ENCODE measurements at places on chromosomes 11 and 22.

- no peak for DNase-seq
These were observed 539.1 kb downstream of the FAM181B start for GRCh38 chr11:82194521-82194920.

DNA sequence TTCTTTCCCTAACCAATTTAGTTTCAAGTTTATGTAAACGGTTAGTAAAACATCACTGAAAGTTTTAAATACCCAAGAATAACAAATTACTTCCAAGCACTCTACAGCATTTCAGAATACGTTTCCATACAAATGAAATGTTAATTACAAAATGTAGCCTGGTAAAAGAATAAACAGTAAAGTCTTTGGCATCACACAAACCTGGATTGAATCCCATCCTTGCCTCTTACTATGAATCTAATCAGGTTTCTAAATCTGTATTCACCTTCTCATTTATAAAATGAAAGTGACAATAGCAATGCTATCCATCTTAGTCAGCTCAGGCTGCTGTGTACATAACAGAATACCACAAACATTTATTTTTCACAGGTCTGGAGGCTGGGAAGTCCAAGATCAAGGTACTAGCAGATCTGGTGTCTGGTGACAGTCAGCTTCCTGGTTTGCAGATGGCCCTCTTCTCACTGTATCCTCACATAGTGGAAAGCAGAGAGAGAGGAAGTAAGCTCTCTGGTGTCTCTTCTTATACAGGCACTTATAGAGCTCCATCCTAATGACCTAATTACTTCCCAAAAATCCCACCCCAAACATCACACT lies 19.2 kb downstream of the FAM168A start:
- DNase-seq = peak; percentile 32

GRCh38 chr11:96607864-96608558 lies 218.2 kb downstream of the JRKL start:
- DNase-seq = no peak

GRCh38 chr22:44937216-44937615 lies 72.6 kb downstream of the PHF21B start:
- no peak for DNase-seq

- no peak for DNase-seq
These were observed 756.8 kb downstream of the NTM start for GRCh38 chr11:132126973-132127899.

GRCh38 chr11:129061492-129062230 lies 119.0 kb upstream of the TP53AIP1 start:
- no peak for DNase-seq

GRCh38 chr11:46050662-46051061 lies 70.6 kb downstream of the PHF21A start:
- no peak for DNase-seq

GRCh38 chr11:45773786-45774655 lies 30.9 kb upstream of the SLC35C1 start:
- DNase-seq = no peak

DNA sequence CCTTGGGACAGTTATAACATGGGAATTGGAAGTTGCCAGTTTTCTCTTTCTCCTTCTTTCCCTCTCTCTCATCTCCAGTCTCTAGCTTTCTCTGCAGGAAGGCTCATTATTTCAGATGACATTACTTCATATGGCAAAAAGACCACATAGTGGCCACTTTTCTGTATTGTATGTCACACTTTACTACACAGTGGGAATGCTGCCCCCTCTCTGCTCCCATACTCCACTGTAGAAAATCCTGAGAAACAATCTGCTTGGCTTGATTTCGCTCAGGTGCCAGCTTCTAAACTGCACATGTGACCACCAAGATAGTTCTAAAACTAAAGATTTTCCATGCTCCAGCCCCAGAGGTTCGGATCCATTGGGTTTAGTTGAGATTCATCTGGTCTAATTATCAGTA lies 860.7 kb upstream of the CCDC90B start:
- DNase-seq = no peak

GRCh38 chr11:110286298-110287040 lies 9.9 kb downstream of the RDX start:
- DNase-seq = no peak

GRCh38 chr11:129968591-129969419 lies 33.8 kb downstream of the PRDM10 start:
- no peak for DNase-seq

- no peak for DNase-seq
These were observed 15.5 kb downstream of the EIF3F start for GRCh38 chr11:8002676-8003075.

DNA sequence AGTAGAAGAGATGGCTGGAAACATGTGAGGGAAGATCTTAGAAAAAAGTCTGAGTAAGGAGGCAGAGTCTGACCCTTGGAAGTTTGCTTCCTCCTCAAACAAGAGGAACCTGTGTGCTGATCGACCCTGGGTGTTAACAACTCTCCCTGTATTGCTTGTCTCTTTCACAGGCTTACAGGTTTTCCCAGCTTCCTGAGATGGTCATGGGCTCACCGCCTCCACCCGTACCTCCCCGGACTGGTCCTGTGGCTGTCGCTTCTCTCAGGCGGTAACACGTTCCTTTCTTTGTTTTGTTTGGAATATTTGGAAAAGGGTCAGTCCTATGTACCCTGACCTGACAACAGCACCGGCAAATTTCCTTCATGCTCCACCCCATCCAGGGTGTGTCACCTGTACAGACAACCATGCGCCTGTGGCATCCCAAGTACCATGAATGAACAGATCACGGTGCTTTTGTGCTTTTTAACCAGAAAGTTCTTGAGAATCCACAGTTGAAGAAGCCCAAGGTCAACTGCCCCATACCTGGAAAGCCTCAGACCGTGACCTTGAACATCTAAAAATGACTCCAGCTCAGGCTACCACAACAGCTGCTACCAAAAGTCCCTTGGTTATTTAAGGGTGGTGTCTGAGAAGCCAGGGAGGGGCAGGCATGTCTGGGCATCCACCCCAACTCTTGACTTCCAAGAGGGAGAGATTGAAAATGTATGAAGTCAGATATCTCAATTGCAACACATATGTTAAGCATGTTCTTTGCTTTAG lies 44.6 kb downstream of the C11orf91 start:
- no peak for DNase-seq

GRCh38 chr11:71485063-71485399 lies 32.0 kb downstream of the NADSYN1 start:
- DNase-seq = no peak

GRCh38 chr11:119910051-119910450 lies 181.1 kb upstream of the NECTIN1 start:
- no peak for DNase-seq

GRCh38 chr11:17550450-17551346 lies 3.6 kb downstream of the OTOG start:
- DNase-seq = no peak

- no peak for DNase-seq
These were observed 14.5 kb downstream of the ROBO3 start for GRCh38 chr11:124879493-124880289.

- no peak for DNase-seq
These were observed 61.3 kb downstream of the TRIM44 start for GRCh38 chr11:35723913-35724312.

GRCh38 chr22:25351631-25352293 lies 132.3 kb downstream of the CRYBB2 start:
- DNase-seq = no peak

DNA sequence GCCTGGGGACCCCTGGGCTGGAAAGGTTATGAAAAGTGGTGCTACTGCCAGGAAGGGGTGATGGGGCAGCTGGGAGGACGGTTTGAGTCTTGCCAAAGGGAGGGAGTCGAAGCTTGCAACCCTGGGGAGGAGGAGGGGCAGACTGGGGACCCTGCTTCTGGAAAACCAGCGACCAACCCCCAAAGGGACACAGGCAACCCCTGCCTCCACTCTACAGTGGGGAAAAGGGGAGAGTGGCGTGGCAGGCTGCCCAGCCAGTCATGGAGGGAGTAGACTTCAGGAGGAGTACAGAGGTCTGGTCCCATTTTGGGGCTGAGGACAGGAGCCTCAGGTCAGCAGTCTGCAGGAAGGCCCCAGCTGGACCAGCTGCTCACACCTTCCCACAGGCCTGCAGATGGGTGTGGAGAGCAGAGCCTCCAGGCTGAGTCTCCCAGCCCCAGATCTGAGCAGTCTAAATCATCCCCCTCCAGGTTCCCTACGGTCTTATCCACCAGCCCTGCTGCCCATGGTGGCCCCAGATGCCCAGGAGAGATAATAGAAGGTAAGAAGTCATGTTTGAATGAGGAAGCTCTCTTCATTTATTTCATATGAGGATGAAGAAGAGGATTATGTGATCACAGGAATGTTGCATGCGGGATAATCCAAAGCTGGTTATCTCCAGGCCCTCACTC lies 3.3 kb downstream of the DDT start:
- DNase-seq = no peak

DNA sequence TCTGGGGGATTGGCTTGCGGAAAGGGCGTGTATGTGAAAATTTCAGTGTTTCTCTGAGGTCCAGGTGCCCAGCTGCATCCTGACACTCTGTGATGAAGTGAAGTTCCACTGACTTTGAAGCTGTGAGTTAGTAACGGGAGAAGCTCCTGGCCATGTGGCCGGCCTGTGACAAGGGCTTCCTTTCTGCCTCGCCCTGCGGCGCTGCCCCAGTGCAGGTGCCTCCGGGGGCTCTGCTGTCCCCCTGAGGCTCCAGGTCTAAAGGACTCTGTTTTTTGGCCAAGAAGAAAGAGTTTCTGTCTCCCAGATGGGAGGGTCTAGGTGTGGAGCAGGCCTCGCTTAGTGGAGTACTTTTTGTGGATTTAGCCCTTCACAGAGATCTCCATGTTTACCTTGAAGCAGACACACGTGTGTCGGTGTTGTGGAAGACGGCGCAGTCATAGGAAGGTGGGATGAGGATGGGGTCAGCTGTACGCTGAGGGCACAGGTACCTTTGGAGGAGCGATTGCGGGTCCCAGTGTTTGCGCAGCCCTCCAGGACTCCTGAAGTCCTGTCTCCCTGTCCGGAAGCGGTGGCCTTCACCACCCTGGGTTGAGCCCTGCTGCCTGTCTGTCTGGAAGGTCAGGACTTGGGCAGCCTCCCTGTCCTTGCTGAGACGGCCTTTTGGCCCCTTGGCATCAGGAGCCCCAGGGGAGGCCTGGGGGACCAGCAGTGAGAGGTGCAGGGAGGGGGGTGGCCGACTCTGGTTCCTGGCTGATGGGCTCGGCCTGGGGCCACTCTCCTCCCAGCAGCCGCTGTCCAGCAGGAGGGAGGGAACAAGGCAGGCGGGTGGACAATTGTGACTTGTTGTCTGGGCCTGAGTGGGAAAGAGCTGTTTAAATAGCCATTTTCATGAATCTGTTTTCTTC lies 1249.3 kb downstream of the BRD1 start:
- DNase-seq = no peak

DNA sequence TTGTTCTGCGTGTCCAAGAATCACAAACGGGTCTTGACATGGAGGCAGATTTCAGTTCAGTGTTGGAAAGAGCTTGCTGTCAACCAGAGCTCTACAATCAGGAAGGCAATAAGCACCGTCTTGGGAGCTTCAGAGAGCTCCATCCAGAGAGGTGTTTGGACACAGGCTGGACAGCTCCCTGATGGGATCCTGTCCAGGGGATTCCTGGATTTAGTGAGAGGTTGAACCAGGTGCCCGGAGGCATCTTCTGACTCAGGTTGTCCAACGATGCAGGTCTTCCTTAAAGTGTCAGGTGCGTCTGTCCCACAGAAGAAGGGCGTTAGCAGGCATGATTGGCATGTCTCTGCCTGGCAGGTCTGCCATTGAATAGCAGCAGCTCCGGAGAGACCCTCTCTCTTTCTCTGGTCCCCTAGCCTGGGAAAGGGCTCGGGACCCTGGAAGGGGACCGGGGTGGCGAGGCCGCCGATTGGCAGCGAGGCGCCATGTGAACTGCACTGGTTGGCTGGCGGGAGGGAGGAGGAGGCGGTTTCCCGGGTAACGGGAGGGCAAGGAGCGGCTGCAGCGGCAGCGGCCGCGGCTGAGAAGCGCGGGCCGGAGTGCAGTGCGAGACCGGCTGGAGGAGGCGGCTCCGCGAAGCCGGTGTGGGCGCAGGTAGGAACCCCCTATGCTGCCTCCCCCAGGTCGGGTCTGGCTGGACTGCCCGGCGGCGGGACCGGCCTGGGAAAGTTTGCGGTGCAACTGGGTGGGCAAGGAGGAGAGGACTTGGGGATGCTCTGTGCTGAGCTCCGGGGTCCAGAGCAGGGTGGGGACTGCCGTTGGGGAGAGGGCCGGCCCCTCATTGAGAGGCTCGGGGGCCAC lies 104.1 kb upstream of the E2F8 start:
- DNase-seq = no peak

DNA sequence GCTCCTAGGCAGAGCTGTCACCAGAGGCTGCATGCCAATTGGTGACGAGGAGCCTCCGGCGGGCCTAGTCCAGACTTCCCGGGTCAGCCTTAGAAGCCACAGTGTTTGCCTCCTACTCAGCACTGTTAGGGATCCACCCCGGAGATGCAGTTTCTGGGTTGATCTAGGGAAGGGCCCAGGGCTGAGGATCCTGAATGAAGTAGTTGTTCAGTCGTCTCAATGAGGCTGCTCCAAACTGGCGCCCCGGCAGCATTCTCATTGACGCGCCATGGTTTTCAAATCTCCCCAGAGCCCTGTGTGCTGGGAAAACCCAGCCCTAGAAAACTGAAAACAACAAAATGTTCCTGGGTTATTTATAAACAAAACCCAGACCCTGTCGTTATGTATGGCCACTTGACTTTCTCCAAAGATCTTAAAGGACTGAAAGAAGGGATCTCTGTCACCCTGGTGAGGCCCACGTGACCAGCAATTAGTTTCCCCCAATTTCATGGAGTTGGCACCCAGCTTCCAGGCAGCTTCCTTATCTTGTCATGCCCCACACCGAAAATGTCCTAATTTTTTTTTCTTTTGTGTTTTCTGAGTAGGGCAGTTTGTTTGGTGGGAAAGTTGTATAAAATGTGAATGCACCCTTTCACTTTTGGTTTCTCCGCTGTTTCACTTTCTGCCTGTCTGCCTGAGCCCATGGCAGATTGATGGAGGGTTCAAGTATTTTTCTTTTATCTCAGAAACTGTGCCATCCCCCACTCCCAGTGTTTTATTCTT lies 2.0 kb upstream of the EHD1 start:
- no peak for DNase-seq

DNA sequence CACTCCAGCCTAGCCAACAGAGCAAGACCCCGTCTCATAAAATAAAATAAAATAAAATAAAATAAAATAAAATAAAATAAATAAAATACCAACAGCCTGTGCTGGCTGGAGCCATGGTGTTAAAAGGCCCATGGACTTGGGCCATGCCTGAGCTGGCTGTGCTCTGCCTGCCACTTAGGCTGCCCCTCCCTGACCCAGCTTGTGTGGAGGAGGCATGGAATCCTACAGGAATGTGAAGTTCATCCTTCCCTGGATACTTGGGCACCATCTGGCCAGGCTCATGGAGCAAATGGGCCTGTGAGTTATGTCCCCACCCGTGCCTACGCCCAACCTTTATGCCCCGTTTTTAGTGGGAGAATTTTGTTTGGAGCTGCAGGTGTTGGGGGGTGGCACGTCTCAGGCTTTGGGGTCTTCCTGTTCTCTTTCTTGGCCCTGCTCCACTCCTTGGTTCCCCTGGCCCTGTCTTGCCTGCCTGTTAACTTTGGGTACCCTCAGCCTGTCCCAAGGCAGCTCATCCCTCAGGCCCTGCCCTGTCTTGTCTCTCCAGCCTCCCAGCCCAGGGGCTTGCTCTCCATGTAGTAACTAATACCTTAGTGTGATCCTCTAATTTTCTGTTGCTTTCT lies 51.3 kb downstream of the BCR start:
- no peak for DNase-seq

- no peak for DNase-seq
These were observed 185.1 kb upstream of the MTNR1B start for GRCh38 chr11:92784331-92784730.

GRCh38 chr11:128193615-128194014 lies 393.7 kb downstream of the ETS1 start:
- no peak for DNase-seq

GRCh38 chr11:57974132-57974531 lies 49.5 kb upstream of the OR9Q1 start:
- no peak for DNase-seq

Data from Jurkat, Clone E6-1 (cell line).